HCT116 (cell line): ENCODE measurements at places on chromosomes 3 and 15.

- no peak for DNase-seq
These were observed 46.1 kb downstream of the APBA2 start for GRCh38 chr15:28931828-28932227.

- DNase-seq: no peak
These were observed 234.7 kb downstream of the CDIN1 start for GRCh38 chr15:36814105-36814504.

DNA sequence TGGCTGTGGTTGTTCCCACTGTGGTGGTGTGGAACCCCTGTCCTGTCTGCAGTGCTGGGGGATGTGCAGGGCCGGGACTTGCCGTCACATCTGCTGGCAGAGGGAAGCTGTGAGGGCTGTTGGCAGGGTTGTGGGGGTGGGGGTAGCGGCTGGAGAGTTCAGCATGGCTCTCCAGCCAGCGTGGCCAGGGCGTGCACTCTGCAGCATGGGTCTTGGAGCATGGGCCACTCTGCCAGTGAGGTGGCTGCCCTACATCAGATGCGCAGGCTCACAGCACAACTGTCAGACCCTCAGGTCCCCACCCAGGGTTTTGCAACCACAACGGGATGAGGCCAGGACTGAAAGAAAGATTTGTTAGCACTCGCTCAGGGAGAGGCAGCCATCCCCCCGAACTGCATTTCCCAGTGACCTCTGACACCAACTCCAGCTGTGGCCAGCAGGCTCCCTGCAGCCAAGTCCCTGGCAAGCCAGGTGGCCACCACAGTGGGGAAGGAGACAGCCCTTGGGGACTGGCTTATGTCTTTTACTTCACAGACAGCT lies 237.7 kb upstream of the LYSMD4 start:
- DNase-seq: no peak

DNA sequence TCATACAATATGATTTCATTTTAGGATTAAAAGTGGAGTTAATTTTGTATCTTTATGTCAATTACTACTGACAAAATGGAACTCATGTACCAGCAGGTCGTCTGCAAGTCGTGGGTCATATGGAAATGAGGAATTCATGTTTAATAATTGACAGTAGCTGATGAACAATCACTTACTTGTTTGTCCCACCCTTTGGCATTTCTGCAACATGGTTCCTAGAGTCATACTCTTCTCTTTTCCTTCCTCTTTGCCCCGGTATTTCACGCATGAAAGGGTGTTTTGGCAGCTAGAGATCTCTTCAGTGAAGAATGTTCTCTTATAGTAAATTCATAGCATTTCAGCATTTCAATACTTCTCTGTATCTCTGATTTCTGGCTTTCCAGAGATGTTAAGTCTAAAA lies 133.3 kb upstream of the SLC24A5 start:
- DNase-seq: no peak

GRCh38 chr15:95620934-95621579 lies 709.4 kb upstream of the NR2F2 start:
- DNase-seq: no peak
